ENCODE measurements at places on chromosomes 13 and 19.

DNA sequence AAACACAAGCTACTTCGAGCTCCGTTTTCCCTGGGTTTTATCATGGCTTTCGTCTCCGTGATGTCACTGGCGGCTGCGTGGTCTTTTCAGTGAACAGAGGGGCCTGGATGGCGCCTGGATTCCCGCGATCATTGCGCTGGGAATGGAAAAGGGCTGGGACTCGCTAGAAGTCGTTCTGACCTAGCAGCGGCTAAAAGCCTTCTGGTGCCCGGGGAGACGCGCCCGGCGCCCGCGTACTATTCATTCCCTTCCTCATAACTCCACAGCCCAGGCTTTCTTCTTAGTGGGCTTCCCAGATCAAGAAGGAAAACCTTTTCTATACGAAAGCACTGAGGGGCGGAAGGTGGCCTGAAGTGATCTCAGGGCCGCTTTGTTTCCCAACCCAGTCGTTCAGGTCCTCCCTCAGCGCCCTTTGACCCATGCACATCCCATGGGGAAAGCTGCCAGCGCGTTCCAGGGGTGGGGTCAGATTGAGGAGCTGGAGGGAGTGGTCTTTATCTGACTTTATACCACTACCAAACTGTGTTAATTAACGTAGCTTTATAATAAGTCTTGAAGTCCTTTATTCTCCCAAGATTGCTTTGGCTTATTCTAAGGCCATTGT is 96.6 kb downstream of the ELF1 start:
- no peak for DNase-seq

DNA sequence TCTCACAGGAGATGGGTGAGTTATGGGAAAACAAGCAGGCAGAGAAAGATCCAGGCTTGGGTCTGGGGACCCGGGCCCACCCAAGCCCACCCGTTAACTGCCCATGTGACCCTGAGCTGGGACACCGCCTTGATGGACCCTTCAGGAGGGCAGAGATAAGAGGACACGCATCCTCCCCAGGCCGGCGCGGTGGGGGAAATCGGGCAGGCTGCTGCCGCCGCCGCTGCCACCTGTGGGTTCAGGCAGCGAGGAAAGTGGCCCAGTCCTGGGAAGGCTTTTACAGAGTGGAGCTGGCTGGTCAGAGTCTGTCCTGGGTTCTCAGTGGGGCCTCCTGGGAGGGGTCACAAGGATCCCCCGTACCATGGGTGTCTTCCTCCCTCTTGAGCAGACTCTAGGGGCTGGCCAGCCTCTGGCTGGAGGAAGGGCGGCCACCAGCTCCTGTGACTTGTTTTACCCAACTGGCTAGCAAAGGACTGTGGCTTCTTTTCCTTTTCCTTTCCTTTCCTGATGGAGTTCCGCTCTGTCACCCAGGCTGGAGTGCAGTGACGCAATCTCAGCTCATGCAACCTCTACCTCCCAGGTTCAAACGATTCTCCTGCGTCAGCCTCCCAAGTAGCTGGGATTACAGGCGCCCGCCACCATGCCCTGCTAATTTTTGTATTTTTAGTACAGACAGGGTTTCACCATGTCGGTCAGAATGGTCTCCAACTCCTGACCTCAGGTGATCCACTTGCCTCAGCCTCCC is 155.4 kb downstream of the KDM4B start:
- DNase-seq = no peak

GRCh38 chr13:103250071-103250470 is 183.9 kb upstream of the SLC10A2 start:
- DNase-seq = no peak

DNA sequence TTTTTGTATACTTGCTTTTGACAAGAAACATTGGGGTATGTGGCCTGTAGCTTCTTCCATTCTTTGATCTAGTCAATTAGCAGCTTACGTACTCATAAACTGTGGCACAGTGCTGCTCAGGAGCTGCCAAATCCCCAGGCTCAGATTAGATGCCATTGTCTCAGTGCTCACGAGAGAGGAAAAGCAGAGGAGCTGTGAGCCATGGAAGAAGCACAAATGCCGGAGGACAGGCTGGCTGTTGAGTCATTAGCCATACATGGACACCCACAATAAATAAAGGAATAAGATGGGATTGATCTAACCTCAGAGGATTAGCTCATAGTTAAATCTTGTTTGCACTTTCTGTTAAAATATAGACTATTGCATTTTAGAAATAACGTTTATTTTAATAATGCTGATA is 121.7 kb downstream of the POSTN start:
- DNase-seq = no peak

- DNase-seq = no peak
Observed at GRCh38 chr19:21587117-21587461, 81.7 kb downstream of the ZNF429 start.
